ENCODE measurements at places on chromosomes 13 and 19.

GRCh38 chr19:20287070-20287469, 120.1 kb downstream of the ZNF486 start:
- no peak for DNase-seq

GRCh38 chr19:7257148-7258040, 36.8 kb downstream of the INSR start:
- DNase-seq: peak; percentile 76

GRCh38 chr19:18737954-18738351, 53.2 kb downstream of the COMP start:
- DNase-seq: no peak

GRCh38 chr19:15122331-15123030, 15.3 kb downstream of the SYDE1 start:
- no peak for DNase-seq

GRCh38 chr13:101523154-101524131, 71.0 kb downstream of the ITGBL1 start:
- DNase-seq: peak; percentile 85

DNA sequence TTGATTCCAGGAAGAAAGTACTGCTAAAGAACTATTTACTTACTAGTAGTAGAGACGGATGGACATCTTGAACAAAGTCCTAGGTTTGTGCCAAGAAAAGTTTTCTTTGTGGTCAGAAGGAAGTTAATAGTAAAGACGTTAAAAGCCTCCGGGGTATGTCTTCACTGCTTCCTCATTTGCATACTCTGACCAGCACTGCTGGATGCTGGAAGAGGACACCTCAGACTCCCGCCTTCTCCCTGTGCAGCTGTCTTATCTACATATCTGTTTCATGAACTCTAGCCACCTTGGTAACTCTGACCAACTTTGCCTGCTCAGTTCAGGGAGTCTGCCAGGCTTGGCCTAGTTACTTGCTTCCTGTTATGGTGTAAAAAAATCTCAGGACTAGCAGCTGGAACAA, 1109.1 kb upstream of the MIR17HG start:
- DNase-seq: peak; percentile 61

GRCh38 chr13:91894316-91894715, 495.9 kb downstream of the GPC5 start:
- DNase-seq: peak; percentile 3

DNA sequence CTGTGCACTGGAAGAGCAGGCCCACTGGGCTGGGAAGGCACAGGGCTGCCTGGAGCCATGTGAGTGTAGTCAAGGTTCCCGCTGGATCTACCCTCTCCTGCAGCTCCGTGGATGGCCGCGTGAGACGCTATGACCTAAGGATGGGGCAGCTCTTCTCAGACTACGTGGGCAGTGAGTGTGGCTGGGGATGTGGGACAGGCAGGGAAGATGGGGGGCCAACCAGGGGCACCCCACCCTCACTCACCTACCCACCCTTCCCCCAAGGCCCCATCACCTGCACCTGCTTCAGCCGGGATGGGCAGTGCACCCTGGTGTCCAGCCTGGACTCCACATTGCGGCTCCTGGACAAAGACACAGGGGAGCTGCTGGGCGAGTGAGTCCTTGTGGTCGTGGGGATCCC, 6.1 kb downstream of the WDR83 start:
- DNase-seq: no peak

GRCh38 chr13:74678308-74678965, 544.2 kb upstream of the KLF12 start:
- DNase-seq: no peak

GRCh38 chr13:29503041-29503837, 92.2 kb downstream of the SLC7A1 start:
- DNase-seq: peak; percentile 19

GRCh38 chr19:45191375-45191774, 12.8 kb downstream of the BLOC1S3 start:
- DNase-seq: no peak

DNA sequence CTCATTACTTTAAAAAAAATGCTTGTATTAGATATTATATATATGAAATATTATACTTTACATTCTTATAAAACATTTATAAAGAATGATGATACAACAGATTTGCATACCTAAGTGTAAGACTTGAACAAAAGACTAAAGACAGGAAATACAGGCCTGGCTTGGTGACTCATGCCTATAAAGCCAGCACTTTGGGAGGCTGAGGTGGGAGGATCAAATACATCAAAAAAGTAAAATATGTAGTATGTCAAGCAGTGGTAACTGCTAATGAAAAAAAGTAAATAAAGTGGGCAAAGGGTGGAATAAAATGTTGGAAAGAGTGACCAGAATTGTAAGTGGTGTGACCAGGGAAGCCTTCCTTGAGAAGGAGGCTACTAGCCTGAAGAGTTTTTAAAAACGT, 133.7 kb downstream of the GGACT start:
- peak; percentile 65 for DNase-seq

DNA sequence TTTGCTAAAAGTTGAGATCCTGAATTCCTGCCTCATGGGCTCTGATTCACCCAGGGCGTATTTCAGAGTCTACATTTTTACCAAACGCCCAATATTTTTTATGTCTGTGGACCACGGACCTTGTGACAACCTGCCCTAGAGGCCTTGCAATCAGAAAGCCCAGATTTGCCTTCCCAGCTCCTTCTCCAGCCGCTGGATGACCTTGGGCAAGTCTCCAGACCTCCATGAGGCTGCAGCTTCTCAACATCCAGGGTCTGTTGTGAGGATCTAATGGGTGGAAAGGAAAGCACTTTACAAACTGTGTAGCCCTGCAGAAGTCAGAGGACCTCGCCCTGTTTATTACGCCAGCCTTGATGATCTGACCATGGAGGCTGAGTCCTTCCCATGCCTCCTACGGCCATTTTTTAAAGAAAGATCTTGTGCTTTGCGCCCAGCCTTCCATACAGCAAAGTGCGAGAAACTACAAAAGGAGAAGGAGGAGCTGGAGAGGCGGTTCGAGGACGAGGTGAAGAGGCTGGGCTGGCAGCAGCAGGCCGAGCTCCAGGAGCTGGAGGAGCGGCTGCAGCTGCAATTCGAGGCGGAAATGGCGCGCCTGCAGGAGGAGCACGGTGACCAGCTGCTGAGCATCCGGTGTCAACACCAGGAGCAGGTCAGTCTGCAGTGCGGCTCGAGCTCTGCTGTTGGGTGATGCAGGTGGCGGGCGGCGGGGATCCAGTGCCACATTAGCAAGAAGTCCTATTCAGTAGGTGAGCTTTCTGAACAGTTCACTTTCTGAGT, 115.6 kb downstream of the SLC7A1 start:
- DNase-seq: no peak

GRCh38 chr13:111911754-111912452, 155.0 kb upstream of the SOX1 start:
- DNase-seq: no peak

DNA sequence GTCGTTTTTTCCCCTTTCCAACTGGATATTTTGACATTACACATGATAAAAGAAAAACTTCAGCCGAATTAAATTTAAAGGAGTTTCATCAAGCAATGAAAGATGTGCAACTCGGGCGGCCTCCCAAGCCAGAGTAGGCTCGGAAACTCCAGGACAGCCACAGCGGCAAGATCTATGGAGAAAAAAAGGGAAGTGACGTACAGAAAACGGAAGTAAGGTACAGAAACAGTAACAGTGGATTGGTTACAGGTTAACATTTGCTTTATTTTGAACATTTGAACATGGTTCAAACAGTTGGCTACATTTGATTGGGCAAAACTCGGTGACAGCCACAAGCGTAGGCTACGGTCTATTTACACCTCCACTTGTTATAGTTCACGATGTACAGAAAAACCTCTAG, 30.5 kb upstream of the FAM124A start:
- DNase-seq: no peak

DNA sequence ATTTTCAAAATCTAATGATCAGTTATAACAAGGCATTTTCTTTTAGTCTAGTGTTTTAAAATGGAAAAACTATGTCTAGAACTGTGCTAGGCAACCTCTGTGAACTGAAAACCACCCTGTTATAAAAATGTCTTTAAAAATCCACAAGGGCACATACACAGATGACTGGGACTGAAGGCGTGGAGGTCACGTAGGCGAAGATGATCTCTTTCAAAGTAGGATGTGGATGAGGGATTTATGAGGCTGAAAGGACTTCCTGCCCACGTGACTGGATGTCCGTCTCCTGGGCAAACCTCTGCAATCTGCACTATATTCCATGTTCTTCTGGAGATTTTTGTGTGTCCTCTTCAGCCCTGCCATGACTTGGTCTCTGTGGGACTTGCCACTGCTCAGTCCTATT, 84.2 kb upstream of the ZNF536 start:
- no peak for DNase-seq

GRCh38 chr13:99870541-99870940, 101.0 kb downstream of the ZIC5 start:
- DNase-seq: no peak

- DNase-seq: no peak
These were observed 4.8 kb downstream of the RNF126 start for GRCh38 chr19:658059-658839.

DNA sequence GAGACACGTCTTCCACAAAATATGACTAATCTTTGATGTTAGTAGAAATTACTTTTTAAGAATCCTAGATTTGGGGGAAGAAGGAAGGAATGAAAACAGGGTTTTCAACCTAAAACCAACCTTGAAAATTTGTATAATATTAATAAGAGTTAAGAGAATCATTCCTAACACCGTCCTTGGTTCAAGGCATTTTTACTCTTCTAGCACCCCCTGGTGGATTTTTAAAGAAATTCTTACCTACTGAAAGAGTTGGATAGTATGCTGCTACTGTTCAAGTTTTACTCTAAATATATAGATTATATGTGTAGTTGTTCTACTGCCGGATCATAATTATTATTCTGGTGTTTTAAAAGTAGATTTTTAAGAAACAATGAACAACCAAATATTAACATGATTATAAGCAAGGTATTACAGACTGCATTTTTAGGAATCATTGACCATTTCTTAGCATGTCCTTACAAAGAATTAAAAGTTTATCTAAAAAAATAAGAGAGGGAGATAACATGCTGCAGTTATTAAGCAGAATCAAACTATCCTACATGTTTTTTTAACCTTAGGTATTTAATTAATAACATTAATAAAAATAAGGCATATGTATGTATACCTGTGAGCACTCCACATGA, 7.4 kb upstream of the SLITRK6 start:
- peak; percentile 52 for DNase-seq

- DNase-seq: no peak
These were observed 425.5 kb downstream of the RFC3 start for GRCh38 chr13:34243403-34243802.

DNA sequence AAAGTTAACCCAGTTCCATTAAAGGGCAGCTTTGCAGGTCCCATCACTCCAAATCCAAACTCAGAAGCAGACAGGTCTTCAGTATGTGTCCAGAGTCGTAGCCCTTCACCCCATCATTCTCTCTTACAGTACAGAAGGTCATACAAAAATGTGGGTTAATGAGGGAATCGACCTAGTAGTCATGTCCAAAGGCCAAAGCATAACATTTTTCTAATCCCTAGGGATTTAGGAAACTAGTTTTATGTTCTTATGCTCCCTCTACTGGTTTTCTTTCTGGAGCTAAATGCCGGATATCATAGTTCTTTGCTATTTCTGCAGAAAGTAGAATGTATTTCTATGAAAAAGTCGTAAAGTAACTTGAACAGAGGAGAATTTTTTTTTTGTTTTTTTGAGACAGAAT, 72.2 kb downstream of the DHRS12 start:
- no peak for DNase-seq

DNA sequence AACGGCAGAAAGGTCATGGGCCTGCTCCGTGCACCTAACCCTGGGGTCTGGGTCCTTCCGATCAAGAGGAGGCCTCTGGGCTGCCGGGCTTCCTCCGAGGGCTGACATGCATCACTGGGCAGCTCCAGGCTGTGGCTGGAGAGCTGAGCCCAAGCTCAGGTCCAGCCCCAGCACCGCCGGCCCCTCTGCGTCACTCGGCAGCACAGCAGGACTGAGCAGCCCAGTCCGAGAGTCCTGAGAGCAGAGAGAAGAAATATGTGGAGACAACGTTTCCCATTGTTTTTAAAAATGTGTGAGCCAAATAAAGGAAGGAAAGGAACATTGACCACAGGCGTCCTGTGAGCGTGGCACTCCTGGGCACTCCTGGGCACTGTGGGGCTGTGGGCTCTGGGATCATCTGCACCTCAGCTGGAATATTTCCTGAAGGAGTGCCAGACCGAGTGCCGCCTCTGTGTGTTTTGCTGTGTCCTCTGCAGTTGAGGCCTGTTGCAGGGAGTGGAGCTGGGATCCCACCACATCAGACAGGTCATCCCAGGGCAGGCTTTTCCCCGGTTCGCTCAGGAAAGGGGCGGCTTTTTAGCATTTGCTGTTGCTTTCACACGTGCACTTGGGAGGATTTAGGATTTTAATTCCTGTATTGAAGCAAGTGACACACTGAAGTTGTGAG, 37.8 kb upstream of the TFDP1 start:
- peak; percentile 36 for DNase-seq

GRCh38 chr13:73421310-73421912, 362.6 kb downstream of the KLF5 start:
- peak; percentile 69 for DNase-seq

DNA sequence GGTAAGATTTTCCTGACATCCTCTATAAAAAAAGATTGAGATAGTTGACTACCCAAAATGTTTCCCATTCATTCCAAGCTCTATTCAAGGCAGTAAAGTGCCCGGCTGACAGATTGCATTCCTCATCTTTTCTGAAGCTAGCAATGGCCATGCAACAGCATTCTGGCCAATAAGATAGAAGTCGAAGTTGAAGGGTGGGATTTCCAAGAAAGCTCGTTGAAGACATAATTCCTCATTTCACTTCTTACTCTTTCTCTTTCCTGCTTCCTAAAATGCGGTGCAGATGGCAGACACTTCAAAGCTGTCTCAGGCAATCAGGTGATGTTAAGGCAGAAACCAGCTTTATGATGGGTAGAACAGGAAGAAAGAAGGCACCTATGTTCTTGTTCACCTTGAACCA, 13.4 kb upstream of the ALOX5AP start:
- no peak for DNase-seq

DNA sequence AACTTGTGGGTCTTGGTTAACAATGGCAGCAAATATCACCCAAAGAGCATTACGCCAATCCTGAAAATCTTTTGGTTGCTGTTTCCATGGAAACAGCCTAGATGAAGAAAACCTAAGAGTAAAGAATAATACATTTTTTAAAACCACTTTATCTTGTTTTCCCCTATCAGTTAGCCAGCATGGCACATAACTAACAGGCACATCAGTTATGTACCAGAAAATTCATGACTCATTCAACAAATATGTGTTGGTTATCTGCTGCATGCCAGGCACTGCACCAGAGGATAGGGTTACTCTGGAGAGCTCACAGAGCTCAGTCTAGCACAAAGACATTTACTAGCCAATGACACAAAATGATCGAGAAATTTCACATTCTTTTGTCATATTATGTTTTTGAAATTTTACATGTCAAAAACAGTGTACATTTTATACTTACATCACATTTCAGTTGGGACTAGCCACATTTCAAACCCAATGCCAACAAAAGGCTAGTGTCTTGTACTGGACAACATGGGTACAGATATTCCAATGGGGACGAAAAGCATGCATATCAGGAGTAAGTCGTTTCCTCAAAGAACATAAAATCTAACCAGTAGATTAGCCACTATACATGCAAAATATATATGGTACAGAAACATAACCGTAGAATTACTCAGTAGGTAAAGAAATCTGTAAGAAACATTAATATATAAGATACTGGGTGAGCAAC, 20.3 kb downstream of the LNX2 start:
- DNase-seq: peak; percentile 84

Measured in iris pigment epithelial cell (primary cell).